ENCODE measurements at places on chromosomes 2 and 18. TPM values are rescaled to one million over a fixed set of nuclear protein-coding genes. Genes with fewer than 3 reads are reported as not detected.

The KIF5C gene
- 2.0 TPM for polyA plus RNA-seq

DNA sequence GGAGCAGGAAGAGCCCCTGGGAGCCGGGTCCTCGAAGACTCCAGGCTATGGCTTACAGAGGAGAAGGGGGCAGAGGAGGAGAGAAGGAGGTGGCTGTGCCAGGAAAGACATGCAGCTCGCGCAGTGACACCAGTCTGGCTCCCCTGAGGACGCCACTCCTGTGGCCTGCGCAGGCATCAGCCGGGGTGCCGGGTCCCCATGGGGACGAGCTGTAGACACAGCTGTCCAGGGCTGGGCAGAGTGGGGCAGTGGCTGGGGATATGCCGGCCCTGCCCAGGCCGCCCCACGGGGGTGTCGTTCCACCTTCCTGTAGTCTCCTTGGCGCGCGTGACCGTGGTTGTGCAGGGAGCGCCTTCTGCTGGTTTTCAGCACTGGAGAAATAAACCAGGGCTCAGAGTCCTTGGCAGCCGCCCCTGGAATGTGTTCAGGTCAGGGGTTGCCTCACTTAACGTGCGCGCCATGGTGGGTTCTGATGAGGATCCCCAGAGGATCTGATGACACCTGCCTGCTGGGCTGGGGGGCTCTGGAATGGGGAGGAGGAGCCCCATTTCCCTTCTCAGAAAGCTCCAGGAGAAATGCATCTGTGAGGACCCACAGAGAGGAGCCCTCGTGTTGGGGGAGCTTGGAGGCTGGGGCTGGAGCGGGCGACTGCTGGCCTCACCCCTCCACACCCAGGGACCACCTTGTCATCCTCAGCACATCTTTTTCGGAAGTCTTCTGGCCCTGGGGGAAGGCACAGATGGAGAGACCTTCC is 26.7 kb downstream of the RAMP1 start:
- DNase-seq: peak; percentile 53

The ARHGAP25 gene
- 1.4 TPM for polyA plus RNA-seq

The ALMS1 gene
- polyA plus RNA-seq: 8.5 TPM

The GALR1 gene
- 0.16 TPM for polyA plus RNA-seq

The TXNL1 gene
- 42.9 TPM for polyA plus RNA-seq

DNA sequence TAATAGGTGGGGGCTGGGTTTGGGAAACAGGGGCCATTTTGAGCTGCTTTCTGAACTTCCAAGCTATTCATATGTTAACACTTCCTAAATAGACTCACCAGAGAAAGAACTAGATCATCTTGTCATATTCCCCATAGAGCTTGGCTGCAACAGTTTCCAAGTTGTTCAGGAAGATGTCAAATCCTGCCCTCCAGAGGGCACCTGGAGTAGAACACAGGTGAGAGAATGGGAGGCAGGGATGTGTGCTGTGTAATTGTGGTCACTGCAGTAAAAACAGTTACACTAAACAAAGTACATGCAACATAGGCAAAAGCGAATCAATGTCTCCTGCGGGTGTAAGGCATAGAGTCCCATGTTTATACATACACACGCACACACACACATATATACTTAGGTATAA is 34.5 kb upstream of the LRRC30 start:
- DNase-seq: no peak

GRCh38 chr2:128282976-128283810 is 35.5 kb downstream of the HS6ST1 start:
- no peak for DNase-seq

DNA sequence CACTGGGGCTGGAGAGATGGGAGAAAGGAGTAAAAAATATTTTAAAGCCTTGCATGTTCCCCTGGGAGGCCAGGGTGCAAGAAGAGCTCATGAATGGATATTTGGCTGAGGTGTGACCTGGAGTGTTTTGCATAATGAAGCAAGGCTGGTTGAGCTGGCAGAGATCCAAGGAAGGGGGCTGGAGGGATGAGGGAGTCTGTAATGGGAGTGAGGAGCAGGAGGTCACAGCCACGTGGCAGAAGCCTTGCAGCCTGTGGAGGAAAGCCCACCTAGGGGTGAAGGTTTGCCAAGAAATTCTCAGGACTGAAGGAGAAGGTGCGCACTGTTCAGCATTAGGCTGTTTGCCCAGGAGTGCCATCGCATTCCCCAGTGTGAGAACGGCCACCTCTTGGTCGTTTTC is 40.3 kb upstream of the ATP8B1 start:
- no peak for DNase-seq

DNA sequence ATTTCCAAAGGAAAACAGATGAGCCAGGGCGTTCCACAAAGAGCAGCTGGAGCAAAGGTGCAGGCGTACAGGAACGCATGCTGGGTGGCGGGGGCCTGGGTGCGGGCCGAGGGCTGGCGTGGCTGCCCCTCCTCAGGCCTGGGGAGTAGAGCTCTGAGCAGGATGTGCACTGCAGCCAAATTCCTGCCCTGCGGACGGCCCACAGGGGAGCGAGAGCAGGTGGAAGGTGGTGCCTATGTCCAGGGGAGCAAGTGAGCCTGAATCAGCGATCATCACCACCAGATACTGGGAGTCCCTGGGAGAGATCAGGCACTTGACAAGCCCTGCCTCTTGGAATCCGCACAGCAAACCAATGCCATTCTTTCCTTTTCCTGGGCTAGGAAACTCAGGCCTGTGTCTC is 106.3 kb downstream of the GBX2 start:
- DNase-seq: no peak

The TMEM163 gene
- 20.3 TPM for polyA plus RNA-seq

- DNase-seq: no peak
These were observed at the start of gene WNT10A for GRCh38 chr2:218880102-218880858. TSS of gene WNT10A (plus strand) at chr2:218880852. CDS start at chr2:218880996, 144 bp downstream.

GRCh38 chr2:133171393-133172004 is 396.8 kb downstream of the NCKAP5 start:
- DNase-seq: no peak

GRCh38 chr2:226001716-226002115 is 602.2 kb downstream of the NYAP2 start:
- DNase-seq: no peak

DNA sequence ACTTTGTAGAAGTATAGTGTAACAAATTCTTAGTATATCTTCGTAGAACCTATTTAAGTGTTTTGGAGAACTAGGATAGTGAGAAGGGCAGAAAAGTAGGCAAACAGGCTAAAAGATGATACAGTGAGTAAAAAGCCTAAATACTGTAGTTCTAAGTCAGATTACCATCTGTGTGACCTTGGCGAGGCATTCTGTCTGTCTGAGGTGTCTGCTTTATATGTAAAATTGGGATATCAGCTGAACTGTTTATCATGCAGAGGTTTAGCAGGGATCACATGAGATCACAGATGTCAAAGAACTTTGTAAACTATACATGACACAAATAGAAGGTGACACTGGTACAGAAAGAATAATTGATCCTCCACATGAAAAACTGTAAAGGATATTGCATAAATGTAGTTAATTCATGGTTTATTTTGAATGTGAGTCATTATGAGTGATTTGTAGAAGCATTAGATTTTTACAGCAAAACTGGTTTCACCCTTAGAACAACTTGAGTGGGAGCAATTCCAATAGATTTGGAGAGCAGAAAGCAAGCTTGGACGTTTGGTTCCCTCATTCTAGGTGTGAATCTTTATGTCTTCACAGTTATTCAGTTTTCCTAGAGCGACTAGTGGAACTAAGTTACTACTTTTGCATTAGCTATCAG is 41.9 kb downstream of the TAF1B start:
- no peak for DNase-seq

DNA sequence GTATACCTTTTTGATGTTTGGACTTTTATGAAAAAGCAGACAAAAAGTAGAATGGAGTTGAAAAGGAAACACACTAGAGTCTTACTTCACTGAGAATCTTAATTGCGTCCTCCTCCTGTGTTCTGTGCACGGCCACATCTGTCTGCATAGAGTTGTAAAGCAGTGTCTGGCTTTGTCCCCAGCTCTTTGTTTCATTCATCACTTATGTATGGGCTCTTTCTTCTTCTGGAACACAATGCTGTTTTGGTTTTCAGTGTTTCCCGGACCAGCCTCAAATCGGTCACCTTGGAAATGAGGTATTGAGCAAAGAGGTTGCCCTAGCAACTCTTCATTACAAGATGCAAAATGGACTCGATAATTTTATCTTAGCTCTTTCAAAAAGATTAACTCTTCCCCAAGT is 104.3 kb upstream of the CNGA3 start:
- DNase-seq: no peak

The COLEC12 gene
- polyA plus RNA-seq: 0.35 TPM

- no peak for DNase-seq
These were observed 74.8 kb upstream of the RIOK3 start for GRCh38 chr18:23378302-23378686.

DNA sequence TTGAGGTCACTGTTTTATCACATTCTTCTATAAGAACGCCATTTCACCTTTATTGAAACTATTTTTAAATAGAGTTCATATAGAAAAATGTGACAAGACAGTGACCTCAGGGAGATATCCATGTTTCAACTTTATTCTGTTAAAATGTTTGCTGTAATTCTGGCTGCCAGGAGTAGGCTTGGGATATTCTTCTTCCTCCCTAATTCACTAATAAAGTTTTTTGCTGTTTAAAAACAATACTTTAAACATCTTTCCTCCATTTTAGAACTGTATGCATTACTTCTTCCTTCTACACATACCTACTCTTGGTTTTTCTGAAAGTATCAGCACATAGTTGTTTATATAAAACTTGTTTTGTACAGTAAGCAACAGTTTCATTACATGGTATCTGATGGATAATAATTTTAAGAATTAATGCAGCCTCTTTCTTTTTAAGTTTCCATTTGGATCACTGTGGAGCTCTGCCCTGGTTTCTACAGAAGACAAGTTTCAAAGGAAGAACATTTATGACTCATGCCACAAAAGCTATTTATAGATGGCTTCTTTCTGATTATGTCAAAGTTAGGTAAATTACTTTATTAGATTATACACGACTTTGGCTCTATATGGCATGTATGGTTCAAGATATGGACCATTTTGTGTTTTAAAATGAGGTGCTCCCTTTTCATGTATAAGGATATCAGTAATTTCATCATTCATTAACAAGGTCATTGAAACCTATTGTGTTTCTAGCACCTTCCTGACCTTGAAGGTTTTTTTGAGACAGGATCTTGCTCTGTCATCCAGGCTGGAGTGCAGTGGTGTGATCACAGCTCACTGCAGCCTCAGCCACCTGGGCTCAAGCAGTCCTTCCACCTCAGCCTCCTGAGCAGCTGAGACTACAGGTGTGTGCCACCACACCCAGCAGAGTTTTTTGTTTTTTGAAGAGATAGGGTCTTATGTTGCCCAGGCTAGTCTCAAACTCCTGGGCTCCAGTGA is 7.2 kb downstream of the CPSF3 start:
- DNase-seq: no peak

The NAT8 gene
- 0.09 TPM for polyA plus RNA-seq

GRCh38 chr2:42147641-42148274 is 21.4 kb upstream of the EML4 start:
- no peak for DNase-seq

- no peak for DNase-seq
These were observed 2.0 kb downstream of the SMAD2 start for GRCh38 chr18:47928466-47928865.

DNA sequence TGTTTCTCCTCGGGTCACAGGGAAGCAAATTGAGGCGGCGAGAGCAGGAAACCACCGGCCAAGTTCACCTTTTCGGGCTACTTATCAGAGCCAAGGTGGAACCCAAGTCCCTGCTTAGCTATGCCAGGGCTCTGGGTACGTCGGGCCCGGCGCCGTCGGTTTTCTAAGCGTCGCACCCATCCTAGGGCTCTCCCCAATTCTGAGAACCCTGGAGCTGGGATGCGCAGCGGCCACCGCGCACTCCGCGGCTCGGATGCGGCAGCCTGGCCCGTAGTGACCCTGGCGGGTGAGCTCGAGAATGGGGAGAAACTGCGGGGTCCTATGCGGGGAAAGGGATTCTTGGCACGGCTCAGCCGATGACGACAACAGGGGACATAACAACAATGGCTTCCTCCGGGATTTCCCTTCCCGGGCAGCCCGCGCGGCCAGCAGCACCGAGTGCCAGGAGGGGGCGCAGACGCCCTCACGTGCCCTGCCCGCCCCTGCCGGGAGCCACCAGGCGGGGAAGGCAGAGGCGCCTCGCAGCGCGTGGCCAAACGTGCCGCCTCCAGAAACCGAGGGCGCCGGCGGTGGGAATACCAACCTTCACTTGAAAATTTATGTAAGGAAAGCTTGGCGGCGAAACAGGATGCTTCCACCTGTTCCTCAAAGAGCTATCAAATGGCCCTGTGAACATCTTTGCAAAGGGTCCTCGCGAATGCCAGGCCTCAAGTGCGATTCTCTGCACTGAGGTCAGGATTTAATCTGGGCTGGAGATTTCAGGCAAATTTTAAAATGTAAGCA is 2.1 kb upstream of the SLC30A3 start:
- peak; percentile 81 for DNase-seq

GRCh38 chr2:210752532-210752931 is 196.1 kb downstream of the CPS1 start:
- DNase-seq: peak; percentile 55

- DNase-seq: no peak
These were observed 24.8 kb upstream of the STK39 start for GRCh38 chr2:168272225-168272624.

GRCh38 chr2:23838581-23838980 is 88.3 kb downstream of the ATAD2B start:
- DNase-seq: no peak

DNA sequence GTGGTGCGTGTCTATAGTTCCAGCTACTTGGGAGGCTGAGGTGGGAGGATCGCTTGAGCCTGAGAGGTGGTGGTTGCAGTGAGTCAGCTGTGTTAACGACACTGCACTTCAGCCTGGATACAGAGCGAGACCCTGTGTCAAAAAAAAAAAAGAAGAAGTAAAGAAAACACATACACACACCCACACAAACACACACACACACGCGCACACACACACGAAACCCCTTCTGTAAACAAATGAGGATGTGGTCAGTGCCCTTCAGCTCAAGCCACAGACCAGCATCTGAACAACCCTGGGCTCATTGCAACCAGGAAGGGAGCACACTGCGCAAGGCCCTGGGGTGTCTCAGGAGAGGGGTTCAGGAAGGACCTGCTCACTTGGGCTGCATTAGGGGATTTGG is 47.9 kb upstream of the KCNF1 start:
- DNase-seq: no peak

GRCh38 chr2:121021685-121022084 is 263.3 kb downstream of the TFCP2L1 start:
- DNase-seq: no peak

GRCh38 chr2:152483276-152484063 is 148.5 kb downstream of the FMNL2 start:
- DNase-seq: no peak

GRCh38 chr2:2157400-2157799 is 173.7 kb downstream of the MYT1L start:
- no peak for DNase-seq

DNA sequence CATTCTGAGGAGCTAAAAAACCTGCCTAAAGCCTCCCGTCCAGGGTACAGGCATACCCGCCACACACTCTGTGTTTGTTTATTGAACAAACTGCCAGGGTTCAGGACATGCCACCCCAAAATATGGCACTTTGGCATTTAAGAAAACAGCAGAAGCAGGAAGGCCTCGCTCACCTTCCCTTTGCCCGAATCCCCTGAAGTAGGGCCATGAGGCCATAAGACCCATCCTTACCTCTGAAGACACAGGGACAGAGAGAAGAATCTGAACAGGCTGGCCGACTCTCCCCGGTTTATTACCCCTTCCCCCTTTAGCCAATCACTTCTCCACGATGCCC is 1.7 kb upstream of the NEURL3 start:
- DNase-seq: no peak

- no peak for DNase-seq
These were observed 396.2 kb downstream of the ARHGAP15 start for GRCh38 chr2:143525402-143525860.

The TAF1B gene
- polyA plus RNA-seq: 3.5 TPM

GRCh38 chr2:26317377-26318105 is 28.4 kb upstream of the SELENOI start:
- no peak for DNase-seq

The ZC3H8 gene
- 4.7 TPM for polyA plus RNA-seq

The B3GNT2 gene
- polyA plus RNA-seq: 3.7 TPM
